ENCODE measurements at places on chromosomes 1 and 21. TPM values are rescaled to one million over a fixed set of nuclear protein-coding genes. Genes with fewer than 3 reads are reported as not detected.

Gene TTLL10
- total RNA-seq = not detected

- no peak for DNase-seq
Observed at GRCh38 chr1:2795926-2796325, 5.6 kb downstream of the TTC34 start.

DNA sequence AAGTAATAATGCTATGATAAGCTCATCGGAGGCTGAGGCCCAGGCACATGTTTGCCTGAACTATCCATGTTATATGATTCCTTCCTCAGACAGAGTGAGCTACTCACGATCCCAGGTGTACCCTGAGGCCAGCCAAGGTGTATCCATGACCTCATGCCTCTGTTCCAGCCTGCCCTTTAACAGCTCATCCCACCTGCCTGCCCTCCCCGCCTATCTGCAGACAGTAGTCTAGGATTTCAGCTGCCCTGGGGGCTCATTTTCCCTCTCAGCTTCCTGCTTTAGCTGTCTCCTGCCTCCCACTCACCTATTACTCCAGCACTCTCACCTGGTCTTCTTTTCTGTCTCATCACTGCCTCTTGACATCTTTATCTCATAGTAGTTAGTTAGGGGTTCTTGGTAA, 1.9 kb upstream of the IL24 start:
- DNase-seq = no peak

- no peak for DNase-seq
Observed at GRCh38 chr21:44366586-44367211, 13.3 kb downstream of the TRPM2 start.

- DNase-seq = no peak
Observed at GRCh38 chr1:61569303-61569621, 155.7 kb downstream of the TM2D1 start.

Gene LCE1A
- total RNA-seq = not detected

DNA sequence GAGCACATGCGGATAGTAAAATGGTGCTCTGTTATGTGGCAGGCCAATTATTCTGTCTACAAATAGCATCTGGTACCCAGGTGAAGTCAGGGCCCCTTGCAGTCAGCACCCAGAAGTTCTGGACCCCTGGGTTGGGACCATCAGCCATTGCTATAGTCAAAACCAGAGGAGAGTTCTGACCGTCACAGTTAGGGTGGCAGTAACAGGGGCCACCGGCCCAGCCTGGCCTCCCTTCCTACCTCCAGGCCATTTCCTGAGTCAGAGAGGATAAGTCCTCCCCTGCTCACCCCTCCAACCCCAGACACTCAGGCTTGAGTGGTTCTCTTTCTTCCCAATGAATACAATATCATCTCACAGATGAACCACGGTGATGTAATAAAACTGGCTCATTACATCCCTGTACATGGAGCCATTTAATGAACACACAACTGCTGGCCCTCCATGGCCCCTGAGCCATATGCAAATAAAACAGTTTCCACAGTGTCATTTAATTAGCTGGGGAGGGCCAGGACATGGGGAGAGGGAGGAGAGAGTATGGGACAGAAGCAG, 673.6 kb downstream of the MATN1 start:
- DNase-seq = peak; percentile 22

- no peak for DNase-seq
Observed at GRCh38 chr1:168561989-168562388, 14.4 kb upstream of the XCL1 start.

- no peak for DNase-seq
Observed at GRCh38 chr1:152824964-152825363, 2.3 kb upstream of the LCE1A start.

DNA sequence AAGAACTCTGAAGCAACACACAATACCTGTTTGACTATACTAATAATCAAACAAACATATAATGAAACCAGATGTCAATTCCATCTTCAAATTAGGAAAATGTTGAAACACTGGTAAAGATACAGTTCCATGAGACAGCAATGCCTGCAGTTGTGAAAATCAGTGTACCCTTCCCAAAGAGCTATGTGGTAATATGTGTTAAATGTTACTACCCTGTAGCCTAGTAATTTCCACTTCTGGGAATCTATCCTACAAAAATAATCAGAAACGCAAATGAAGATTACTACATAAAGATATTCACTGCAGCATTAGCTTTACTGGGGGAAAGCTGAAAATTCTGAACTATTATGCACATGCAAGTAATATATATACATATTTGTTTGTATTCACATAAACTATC, 16.9 kb downstream of the GLIS1 start:
- no peak for DNase-seq
